ENCODE measurements at places on chromosomes 6 and 20.

DNA sequence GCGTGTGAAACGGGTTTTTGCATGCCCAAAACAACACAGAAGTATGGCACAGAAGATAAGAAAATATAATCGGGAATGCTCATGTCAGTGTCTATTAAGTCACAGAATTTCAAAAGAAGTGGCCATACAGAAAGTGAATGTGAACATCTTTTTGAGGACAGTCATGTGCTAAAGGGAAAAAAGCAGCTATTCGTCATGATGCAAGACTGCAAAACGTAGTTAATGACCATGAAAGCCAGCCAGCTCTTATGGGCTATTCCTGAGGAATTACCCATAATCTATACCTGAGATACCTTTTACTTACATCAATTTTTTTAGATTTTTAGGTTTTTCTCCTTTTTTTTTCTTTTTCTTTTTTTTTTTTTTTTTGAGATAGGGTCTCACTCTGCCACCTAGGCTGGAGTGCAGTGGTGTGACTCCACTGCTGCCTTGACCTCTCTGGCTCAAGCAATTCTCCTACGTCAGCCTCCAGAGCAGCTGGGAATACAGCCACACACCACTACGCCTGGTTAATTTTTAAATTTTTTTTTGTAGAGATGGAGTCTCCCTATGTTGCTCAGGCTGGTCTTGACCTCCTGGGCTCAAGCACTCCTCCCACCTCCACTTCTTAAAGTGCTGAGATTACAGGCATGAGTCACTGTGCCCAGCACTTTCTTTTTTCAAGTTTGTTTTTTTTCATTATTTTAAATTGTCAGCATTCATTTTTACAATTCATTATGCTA lies 18.1 kb upstream of the ZBP1 start:
- no peak for DNase-seq

GRCh38 chr20:8394308-8394945 lies 262.4 kb downstream of the PLCB1 start:
- DNase-seq = no peak

- no peak for DNase-seq
These were observed at the start of gene RALY for GRCh38 chr20:33993576-33994221. Gene RALY, plus strand, starts transcription at chr20:33993911. Its CDS starts 78,164 bp downstream, at chr20:34072075.

GRCh38 chr6:43377710-43378229 lies 8.3 kb upstream of the ZNF318 start:
- no peak for DNase-seq

DNA sequence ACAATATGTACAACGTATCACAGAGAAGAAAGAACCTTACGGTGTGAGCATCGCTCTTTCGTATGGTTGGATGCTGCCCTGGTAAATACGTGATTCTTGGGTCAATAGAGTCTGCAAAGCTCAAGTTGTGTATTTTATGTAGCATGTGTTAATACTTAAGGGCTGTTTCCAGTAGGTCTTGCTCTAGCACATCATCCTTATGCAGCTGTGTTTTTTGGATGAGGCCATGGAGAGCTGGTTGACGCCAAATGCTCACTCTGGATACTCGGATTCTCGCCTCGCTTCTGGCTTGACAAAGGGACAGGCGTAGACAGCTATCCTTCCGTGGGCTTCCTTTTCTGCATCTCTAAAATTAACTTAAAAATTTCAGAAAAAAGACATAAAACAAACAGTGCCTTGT lies 38.9 kb downstream of the SNRNP48 start:
- no peak for DNase-seq

DNA sequence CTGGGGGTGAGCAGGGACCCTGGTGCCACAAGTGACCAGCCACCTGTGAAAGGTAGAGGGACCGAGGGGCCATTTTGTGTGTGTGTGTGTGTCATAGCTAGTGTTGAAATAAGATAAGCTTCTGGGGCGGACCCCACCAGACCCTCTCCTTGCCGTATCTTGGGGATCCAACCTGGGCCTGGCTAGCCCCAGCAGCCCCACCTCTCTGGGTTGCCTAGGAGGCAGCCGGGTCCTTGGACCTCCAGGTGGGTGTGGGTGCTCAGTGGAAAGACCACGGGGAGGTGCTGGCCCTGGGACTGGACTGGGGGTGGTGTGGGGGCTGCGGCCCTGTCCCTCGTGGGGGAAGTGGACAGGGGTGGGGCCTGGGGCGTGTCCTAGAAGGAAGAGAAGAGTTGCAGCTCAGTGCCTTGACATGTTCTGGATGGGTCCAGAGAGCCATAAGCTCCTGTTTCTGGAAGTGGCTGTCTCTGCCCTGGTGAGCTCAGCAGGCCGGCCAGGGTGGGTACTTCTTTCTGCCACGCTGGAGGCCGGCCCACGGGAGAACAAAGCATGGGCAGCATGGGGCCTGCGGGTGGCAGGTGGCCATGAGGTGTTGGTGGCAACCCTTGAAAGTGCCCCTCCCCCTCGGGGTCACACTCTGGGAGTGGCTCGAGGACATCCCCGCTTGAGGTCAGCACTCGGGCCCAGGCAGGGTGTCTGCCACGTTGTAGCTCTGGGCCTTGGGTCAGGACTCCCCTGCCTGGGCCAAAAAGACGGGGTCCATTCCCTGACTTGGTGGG lies 8.4 kb downstream of the RBBP8NL start:
- DNase-seq = no peak

DNA sequence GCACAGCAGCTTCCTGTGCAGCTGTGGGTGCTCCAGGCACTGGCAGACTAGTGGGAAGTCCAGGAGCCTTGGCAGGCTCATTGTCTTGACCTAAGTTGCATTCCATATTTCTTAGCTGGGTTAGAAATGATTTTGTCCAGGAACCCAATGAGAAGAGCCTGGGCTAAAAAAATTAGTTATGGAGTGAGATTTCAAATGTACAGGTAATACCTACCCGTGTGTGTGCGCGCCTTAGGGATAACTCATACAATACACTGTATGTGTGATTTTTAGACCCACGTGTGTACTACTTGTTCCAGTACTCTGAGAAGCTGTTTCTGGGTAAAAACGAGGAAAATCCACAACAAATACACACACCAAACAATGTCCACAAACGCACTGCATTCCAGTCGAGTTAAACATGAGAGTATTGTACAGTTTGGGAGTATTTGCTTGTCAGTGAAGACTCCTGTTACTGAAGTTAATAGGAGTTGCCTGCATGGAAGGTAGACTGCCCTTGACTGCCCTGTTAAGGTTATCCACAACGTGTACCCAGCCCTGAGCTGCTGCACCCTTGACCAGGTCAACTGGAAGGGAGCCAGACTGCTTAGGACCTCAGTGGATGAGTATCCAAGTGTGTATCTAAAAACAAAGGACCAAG lies 1.4 kb downstream of the PAQR8 start:
- DNase-seq = no peak

DNA sequence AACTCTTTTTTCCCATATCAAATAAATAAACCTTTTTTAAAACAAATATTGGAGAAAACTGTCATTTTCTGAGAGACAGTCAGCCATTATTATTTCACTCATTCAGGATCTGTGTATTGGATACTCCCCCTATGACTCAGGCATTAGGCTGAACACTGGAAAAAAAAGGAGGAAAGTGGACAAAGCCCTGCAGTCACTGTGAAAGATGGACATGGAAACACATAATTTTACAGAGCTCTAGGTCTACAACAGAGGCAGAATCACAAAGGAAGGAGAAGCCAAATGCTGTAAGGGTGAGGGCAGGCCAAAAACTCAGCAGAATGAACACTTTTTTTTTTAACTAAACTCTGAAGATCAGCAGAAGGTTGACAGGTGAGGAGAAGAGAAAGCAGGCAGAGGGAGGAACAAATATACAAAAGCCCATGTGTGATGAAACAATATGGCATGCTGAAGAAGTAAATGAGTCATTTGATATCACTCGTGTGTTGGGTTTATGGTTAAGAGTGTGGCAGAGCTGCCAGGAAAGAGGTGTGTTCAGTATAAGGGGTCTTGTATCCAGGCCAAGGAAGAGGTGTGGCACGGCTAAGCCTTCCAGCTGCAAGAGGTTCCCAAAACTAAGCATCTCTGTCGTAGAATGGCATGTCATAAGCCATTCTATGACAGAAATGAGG lies 39.1 kb downstream of the EPB41L2 start:
- no peak for DNase-seq

- DNase-seq = no peak
These were observed 45.5 kb upstream of the KIF25 start for GRCh38 chr6:167951781-167952511.

- DNase-seq = no peak
These were observed 432.8 kb downstream of the GJA1 start for GRCh38 chr6:121868206-121868605.
